Skeletal muscle cell (primary cell): ENCODE measurements at places on chromosomes 6 and 20.

GRCh38 chr20:33803921-33804337 lies 7.2 kb upstream of the CHMP4B start:
- no peak for DNase-seq

- DNase-seq: no peak
Observed at GRCh38 chr6:157997893-157998608, 16.4 kb downstream of the SYNJ2 start.

DNA sequence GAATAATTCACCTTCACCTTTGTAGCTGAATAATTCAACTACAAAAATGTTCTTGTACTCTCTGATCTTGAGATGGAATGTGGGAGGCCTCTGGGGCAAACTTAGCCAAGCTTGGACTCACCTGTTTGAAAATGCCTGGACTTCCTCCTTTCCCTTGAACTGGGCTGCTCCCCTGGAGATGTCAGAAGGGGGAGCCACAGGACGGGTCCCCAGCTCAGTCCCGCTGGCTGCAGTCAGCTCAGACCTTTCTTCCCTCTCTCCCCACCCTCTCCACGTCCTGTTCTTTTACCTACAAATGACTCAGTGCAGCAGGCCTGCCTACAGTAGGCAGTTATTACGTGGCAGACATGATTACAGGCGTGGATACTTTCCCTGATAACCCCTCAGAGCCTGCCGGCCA lies 131.5 kb upstream of the RALGAPA2 start:
- DNase-seq: no peak

GRCh38 chr6:51415501-51415900 lies 596.8 kb downstream of the TFAP2B start:
- DNase-seq: no peak

GRCh38 chr6:71220466-71220865 lies 68.1 kb upstream of the OGFRL1 start:
- DNase-seq: no peak

DNA sequence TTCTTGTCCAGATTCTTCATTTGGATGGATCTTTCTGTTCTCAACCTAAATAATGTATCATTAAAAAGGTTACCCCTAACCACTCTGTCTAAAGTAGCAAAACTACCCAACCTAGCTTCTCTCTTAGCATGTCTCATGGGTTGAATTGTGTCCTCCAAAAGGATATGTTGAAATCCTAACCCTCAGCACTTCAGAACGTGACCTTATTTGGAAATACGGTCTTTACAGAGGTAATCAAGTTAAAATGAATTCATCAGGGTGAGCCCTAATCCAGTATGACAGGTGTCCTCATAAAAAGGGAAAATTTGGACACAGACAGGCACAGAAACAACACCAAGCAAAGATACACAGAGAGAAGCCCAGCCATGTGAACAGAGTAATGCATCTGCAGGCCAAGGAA lies 6.1 kb upstream of the FRK start:
- no peak for DNase-seq

GRCh38 chr20:11936157-11936556 lies 18.5 kb downstream of the BTBD3 start:
- no peak for DNase-seq

- DNase-seq: no peak
Observed at GRCh38 chr6:62150048-62150663, 135.9 kb downstream of the KHDRBS2 start.

- DNase-seq: no peak
Observed at GRCh38 chr6:168358842-168359420, 39.4 kb upstream of the DACT2 start.

DNA sequence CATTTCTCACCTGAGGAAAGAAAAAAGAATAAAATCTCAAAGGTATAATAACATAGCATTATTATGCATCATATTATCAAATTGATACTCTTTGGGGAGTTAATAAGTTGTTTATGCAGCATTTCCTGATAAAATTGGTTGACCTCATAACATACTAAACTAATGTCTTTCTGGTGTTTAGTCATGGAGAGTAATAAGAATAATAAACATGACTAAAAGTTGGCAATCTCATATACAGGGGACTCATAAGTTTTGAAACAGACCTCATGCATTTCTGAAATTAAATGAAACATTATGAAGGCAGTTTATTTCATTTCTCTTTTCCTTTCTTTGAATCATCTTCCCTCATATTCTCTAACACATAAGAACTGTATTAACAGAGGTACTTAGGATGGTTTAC lies 60.5 kb upstream of the PRDM1 start:
- DNase-seq: no peak

- DNase-seq: no peak
Observed at GRCh38 chr6:138909975-138910374, 78.1 kb downstream of the REPS1 start.

DNA sequence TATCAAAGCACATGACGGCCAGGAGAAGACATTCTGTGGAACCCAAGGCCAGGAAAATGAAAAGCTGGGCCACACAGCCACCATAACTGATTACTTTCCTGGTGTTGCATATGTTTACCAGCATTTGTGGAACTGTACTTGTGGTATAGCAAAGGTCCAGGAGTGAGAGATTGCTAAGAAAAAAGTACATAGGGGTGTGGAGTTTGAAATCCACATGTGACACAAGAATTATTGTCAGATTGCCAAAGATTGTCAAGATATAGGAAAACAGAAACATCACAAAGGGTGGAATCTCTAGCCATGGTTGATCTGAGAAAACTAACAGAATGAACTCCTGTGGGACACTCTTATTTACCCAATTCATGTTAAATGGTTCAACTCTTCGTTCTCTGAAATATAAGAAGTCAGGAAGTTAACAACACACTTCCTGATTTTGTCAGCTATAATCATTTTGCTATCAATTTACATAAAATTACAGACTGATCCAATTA lies at the start of gene OR2B2:
OR2B2 (minus strand) TSS at position 441 of the 491 bp plus-strand sequence; CDS start at position 364, 77 bp downstream.
- no peak for DNase-seq

DNA sequence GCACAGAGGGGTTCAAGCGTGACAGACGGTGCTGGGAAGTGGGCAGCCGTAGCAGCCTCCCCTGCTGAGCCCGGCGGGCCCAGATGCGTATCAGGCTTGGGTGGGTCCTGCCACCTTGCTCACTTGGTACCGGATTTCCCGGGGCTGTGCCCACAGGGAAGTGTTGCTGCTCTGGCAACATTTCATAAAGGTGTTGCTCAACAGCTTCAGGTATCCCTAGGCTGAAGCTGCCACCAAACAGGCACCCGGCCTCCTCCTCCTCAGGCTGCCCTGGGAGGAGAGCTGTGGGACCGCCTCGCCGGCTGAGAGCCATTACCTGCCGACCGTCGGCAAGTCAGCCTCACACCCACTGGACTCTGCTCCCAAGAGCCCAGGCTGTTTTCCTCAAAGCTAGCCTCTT lies 11.5 kb downstream of the PSMG4 start:
- DNase-seq: no peak

- no peak for DNase-seq
Observed at GRCh38 chr6:77880501-77880900, 227.7 kb downstream of the MEI4 start.

DNA sequence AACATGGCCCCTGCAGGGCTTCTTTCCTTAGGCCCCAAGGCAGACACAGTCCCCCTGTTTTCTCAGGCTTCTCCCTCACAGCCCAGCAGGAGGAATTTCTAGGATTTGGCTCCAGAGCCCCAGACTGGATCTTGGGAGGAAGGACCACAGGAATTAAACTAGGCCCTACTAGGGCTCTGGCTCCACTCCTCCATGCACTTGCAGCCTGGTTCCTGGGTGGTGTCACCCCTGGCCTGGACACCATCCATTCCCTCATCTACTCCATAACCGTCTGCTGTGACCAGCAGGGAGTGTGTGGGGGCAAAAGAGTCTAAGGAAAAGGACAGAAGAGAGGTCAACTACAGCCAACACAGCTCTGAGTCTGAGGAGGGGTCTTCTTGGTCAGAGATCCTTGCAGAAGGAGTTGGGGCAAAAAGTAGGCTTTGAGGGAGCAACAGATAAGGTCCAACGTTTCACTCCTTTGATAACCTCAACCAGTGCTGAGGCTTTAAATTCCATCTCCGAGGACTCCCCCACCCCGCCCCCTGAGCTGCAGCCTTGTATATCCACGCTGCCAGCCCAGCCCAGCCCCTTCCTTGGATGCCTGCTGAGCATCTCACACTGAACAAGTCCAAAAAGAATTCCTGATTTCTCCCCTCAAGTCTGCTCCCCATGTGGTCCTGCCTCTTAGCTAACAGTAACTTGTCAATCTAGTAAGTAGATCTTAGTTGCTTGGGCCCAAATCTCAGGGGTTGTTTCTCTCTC lies 27.9 kb upstream of the SPDEF start:
- DNase-seq: no peak
